Hepatocyte (in vitro differentiated cells): ENCODE measurements at places on chromosomes 16 and 17. TPM values are rescaled to one million over a fixed set of nuclear protein-coding genes. Genes with fewer than 3 reads are reported as not detected.

PDILT gene
- polyA plus RNA-seq, result not detected in 2 replicates

DNA sequence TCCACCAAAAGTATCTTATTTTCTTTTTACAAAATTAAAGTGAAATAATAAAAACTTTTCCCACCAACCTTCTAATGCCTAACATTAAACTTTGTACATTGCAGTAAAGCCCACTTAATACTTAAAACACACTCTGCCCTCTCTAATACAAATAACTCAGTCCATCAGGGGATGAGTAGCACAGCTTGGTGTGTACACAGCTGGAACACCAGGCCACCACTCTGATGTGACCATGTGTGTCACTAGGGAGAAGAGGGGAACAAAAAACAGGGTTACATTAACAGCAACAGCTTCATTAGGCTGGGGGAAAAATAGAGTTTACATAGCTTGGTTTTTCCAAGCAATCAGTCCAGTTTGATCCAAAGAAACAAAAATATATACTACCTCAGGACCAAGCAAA, 295.0 kb downstream of the CEP112 start:
- DNase-seq, result no peak
- no peak overlapping the region for H3K4me3 ChIP-seq
- H3K36me3 ChIP-seq, result no peaks in the 10 kb centered on the region

DNA sequence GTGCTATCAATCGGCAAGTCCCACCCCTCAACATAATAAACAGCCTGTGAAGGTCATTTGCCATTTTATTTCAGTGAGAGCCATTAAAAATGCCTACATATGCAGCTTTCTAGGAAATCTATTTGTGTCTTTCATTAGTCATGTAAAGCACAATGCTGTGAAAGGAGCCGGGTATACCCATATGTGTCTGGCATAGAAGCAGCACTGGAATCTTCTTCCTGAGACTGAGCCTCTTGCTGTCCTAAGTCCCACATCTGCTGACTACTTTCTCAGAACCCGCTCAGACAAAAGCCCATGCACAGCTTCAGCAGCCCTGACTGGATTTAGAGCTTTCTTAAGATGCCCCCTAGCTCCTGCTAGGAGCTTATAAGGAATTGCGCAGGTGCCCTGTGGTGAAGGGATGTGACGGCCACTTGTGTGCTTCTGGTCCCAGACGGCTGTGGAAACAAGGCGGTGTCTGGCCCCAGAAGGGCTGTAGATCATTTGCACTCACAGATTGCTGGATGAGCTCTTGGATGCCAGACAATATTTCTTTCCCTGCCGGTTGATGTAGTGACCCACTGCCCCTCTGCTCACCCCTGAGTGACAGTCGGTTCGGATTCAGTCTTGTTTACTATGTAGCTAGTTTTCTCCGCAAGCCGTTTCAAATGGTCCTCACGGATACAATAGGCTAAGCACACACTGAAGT, 172.2 kb downstream of the ANKFN1 start:
- no peak overlapping the region for H3K4me3 ChIP-seq
- peaks cover 3% of the 10 kb centered on the region for H3K27me3 ChIP-seq
- H3K27ac ChIP-seq, result no peak overlapping the region
- DNase-seq, result no peak
- no peaks in the 10 kb centered on the region for H3K36me3 ChIP-seq
- no peaks in the 10 kb centered on the region for H3K4me1 ChIP-seq

RDM1 gene
- polyA plus RNA-seq, result 2.1 TPM in 1 of 2 replicates, not detected in the other

DNA sequence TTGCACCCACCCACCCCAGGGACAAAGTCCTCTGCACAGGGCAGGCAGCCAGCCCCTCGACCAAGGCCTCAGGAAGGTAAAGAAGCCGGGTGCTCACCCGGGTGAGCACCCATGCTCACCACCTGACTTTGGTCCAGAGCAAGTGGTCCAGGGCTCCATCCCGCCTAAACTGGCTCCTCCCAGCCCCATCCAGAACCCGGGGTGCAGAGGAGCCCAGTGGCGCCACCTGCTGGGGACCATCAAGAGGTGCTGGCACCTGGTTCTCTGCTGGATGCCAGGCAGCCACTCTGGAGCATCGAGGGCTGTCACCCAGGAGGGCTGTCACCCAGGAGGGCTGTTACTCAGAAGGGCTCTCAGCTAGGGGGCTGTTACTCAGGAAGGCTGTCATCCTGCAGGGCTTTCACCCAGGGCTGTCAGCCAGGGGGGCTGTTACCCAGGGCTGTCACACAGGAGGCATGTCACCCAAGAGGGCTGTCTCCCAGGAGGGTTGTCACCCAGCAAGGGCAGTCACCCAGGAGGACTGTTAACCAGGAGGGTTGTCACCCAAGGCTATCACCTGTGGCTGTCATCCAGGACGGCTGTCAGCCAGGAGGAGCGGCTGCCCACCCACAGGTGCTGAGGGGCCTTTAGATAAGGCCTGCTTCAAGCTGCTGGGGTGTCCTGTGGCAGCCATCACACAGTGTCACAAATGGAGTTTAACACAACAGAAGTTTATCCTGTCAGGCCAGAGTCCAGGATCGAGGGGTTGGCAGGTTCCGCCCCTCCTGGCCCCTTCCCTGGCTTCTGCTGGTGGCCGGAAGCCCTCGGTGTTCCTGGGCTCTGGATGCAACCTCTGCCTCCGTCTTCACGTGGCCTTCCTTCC, 98.5 kb downstream of the TNFRSF13B start:
- H3K27ac ChIP-seq, result no peak overlapping the region
- H3K36me3 ChIP-seq, result no peaks in the 10 kb centered on the region
- no peaks in the 10 kb centered on the region for H3K27me3 ChIP-seq
- H3K4me1 ChIP-seq, result no peaks in the 10 kb centered on the region
- peak; percentile 48 for DNase-seq
